Daoy (cell line): ENCODE measurements at places on chromosomes 16 and 17. TPM values are rescaled to one million over a fixed set of nuclear protein-coding genes. Genes with fewer than 3 reads are reported as not detected.

DNA sequence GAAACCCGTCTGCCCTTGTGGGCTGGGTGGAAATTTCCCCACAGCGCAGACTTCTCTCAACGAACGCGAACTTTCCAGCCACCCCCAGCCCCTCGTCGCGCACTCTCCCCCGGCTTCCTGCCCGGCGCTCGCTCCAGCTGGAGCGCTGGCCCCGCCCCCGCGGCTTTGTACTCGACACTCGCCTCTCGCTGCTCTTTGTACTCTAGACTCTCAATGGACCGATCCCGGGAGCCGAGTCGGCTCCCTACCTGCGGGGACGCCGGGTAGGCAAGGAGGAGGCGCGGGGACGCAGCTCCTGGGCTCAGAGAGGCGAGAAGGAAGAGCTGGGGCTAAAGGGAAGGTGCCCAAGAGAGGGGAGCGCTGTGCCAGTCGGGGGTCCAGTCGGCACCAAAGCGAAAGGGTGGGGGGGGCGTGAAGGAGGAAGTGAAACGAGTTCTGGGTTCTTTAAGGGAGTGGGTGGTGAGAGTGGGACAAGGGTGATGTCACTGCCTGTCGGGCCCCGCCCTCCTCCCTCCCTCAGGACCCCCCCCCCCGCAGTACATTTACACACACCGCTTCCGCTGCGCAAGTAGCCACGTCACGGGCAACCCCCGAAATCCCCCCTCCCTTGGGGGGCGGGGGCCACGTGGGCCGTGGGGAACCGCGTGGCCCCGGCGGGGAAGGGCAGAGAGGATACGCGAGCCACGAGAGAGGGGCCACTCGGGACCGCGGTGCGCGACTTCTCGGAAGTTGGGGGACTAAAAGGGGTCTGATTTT is 9.7 kb downstream of the KDM6B start:
- peak; percentile 86 for DNase-seq

- DNase-seq: no peak
Measured at GRCh38 chr17:64460955-64461354, 12.0 kb downstream of the MILR1 start.

GRCh38 chr17:41718287-41718645 is 6.1 kb downstream of the GAST start:
- DNase-seq: no peak

GRCh38 chr17:55722742-55723487 is at the start of gene TMEM100:
Gene TMEM100 (minus strand): TSS chr17:55722864. CDS start chr17:55721070, 1,794 bp downstream.
- DNase-seq: peak; percentile 19

GRCh38 chr17:30547778-30548573 is 70.8 kb downstream of the GOSR1 start:
- DNase-seq: no peak

DNA sequence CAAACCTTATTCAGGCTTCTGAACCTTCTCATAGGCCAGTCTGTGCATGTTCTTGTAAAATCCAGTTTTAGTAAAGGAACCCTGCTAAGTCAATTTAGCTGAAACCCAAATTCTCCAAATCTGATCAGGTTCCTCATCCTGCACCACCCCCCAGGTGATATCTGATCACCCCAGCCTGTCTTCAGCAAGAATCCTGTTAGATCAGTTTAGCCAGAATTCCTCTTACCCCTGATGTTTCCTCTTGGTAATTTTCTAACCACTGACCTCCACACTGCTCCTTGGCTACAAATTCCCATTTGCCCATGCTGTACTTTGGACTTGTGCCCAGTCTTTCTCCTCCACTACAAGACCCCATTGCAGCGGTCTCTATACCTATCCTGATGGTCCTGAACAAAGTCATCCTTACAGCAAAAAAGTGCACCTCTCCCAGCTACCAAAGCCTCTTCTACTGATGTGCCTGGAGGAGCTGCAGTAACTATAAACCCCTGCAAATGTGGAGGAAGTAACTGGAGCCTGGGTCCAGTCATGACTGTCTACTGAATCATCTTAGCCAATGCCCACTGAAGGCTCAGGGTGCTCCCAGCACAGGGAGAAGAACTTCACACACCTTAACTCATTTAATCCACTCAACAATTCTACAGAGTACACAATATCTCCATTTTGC is 23.8 kb downstream of the TEX14 start:
- DNase-seq: peak; percentile 26

GRCh38 chr16:81371106-81371505 is 56.3 kb downstream of the GAN start:
- DNase-seq: no peak

DNA sequence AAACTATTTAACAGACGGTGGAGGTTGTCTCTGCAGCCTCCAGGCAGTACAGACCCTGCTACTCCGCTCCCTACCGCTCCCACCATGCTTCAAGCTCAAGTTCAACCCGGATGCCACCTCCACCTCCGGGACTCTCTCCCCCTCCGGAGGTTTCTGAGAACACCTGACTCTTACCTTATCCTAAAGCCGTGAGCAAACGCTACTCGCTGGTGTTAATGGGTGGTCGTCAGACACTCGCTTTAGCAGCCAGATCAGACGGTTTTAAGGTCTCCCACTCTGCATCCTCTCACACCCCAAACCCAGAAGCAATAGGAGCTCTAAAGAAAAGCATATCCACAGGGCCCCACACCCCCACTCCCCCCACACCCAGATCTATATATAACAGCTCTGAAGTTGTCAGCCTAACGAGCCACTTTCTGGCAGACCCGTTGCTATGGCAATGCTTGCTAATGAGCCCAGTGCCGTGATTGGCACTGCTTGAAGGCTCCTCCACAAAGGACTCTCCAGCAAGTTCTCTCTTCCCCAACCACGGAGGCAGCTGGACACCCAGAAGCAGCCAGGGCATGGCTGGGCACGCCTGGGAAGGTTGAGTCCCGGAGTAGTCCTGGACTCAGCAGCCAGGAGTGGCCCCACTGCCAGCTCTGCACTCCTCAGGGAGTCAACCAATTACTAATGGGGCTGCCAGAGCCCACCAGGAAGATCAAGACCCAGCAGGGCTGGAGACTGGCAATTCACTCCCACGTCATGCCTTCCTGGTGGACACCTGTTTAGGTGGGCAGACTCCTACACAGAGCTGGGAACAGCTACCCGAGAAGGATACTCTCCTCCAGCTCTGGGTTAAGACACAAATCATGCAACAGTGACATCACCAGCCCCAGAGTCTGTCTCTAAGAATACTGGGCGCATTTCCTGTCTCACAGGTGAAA is 121.2 kb upstream of the RCVRN start:
- DNase-seq: no peak

DNA sequence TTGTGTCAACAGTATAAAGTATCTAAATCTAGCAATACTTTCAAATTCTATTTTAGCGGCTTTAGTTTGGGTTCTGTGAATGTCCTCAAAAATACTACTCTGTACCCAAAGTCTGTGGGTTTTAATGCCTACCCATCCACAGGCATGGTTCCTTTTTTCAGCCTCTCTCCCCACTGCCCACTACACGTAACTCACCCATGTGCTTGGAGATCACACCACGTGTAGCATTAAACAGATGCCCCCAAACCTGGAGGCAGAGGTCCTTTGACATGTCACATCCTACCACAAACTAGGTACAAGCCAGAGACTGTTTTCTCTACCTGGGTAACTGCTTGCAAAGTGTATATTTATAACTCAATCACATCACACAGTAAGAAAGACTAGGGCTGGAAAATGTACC is 5.4 kb downstream of the DYNC1LI2 start:
- DNase-seq: no peak

GRCh38 chr17:41061964-41062363 is 2.0 kb upstream of the KRTAP2-3 start:
- peak; percentile 47 for DNase-seq

DNA sequence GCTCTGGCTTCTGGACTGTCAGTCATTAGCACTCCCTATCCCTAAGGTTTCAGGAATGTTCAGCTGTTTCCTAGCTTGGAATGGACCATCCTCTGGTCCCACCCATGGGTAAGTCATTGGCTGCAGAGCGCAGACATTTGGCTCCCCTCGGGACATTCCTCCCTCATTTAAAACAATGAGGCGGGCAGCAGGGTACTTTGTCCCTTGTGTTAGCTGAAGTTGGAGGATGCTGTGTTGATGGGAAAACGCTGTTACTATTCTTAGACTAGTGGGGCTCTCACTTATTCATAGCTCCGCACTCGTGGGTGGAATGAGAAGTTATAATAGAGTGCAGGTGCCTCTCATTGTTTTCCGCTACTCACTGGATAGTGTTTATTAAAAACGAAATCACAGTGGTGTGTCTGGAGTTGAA is 673.8 kb downstream of the WWOX start:
- DNase-seq: no peak

- DNase-seq: peak; percentile 32
Measured at GRCh38 chr17:30344283-30345088, 10.6 kb upstream of the TMIGD1 start.

GRCh38 chr17:18896146-18896545 is 38.2 kb downstream of the PRPSAP2 start:
- no peak for DNase-seq

DNA sequence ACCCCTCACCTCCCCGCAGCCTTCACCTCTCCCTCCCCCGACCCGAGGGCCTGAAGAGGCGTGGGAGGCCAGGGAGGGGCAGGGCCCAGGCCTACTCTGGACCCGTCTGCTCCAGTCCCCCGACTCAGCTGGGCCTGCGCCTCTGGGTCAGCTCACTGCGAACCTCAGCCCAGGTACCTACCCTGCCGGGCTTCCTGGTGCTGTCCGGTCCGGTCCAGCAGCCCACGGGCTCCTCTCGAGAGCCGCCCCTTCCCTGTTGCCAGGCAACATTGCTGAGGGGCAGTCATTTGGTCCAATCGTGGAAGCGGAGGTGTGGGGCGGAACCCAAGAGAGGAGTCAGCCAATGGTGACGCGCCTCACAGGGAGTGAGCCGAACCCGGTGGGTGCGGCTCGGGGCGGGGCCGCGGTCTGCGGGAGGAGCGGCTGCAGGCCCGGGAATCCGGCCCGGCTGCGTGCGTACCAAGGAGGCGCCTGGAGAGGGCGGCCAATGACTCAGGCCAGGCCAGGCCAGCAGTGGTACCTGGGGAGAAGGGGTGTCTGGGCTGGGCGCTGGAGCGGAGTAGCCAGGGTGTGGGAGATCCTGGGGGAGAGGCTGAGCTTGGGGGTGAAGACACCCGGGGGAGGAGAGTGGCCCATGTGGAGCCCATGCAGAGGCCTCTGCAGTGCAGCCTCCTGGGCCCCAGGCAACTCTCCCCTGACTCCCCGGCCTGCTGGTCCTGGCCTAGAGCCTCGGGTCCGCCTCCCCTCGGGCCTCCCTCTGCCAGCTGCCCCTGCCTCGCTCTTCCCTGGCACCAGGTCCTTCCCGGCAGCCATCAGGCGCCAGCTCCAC is at the start of gene MEAK7:
MEAK7 (minus strand) TSS at position 240 of the 829 bp plus-strand sequence. CDS start 6,573 bp downstream, outside the sequence.
- DNase-seq: peak; percentile 99

- DNase-seq: no peak
Measured at GRCh38 chr17:61130330-61130729, 269.3 kb upstream of the TBX2 start.

DNA sequence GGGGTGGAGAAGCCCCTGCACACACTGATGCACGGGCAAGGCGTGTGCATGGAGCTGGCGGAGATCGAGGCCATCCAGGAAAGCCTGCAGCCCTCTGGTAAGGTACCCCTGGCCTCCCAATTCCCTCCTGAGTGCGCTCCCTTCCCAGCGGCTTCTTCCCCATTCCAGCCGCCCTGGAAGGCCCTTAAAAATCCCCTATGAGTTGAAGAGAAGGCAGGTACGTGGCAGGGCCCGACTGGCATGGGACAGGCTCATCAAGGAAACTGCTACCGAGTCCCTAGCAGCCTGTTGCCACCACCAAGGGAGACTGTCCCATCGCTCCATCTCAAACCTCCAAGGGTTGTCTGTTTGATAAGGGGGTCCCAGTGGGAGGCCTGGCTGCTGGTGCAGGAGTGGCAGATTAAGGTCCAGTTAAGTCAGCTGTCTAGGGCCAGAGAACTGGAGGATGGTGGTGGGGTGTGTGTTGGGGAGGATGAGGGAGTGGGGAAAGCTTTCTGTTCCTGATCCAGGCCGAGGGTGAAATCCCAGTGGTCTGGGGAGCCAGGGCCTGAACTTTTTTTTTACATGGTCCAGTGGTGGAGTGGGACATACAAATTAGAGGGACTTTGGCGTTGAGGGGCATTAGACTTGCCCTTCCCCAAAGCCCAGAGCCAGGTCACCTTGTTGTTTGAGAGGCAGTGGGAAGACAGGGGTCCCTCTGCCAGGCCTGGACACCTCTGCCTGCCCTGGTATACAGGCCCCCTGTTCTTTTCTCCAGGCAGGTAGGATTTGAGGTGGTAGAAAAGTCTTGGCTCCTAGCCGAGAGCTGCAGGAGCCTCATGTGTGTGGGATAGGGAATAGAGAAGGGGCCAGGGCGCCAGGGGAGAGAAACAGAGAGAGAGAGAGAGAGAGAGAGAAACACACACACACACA is 994 bp downstream of the IGFBP4 start:
- DNase-seq: no peak

DNA sequence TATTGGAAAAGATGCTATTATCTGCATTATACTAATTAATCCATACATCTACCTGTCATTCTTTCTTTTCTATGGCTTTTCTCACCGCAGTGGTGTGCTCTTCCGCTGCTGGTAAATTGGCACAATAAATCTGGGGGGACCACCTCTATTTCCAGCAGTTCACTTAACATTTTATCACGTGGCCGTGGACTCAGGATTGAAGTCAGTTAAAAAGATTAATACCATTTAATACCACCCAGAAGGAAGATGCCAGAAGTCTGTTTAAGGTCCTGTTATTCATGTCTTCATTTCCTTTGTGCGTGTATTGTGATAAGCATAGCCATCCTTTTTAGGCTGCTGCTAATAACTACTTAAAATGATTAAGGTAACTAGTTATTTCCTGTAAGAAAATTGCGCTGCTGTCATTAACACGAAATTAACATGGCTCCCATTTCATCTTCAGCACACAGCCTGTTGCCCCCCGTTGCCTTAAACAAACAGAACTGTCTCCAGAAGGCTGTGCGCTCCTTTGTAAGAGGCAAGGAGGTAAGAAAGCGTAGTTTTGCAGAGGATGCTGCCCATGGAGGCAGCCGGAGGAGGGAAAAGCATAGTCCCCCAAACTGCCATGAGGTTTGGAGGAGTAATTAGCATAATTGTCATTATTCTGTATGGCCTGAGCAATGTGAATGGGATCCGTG is 414.4 kb downstream of the UTP18 start:
- no peak for DNase-seq

- no peak for DNase-seq
Measured at GRCh38 chr17:41258406-41258805, 3.2 kb downstream of the KRTAP9-9 start.

- no peak for DNase-seq
Measured at GRCh38 chr16:17053536-17054160, 417.1 kb downstream of the XYLT1 start.

- DNase-seq: peak; percentile 70
Measured at GRCh38 chr17:80942423-80943345, 49.0 kb upstream of the CHMP6 start.

RNF151 gene
- total RNA-seq: not detected in 2 replicates

FAM20A gene
- total RNA-seq: not detected in 2 replicates

HSD3B7 gene
- 1.8 and 3.8 TPM in 2 replicates for total RNA-seq

ZNF287 gene
- 6.6 and 8.3 TPM in 2 replicates for total RNA-seq

CACNG5 gene
- not detected in 2 replicates for total RNA-seq

PRSS22 gene
- total RNA-seq: 0.11 TPM in 1 of 2 replicates, not detected in the other

ADAT1 gene
- 65.3 and 72.7 TPM in 2 replicates for total RNA-seq

SLC5A10 gene
- 0.06 TPM in 1 of 2 replicates, not detected in the other for total RNA-seq

SLC35G6 gene
- 0.06 TPM in 1 of 2 replicates, not detected in the other for total RNA-seq

KRT39 gene
- total RNA-seq: not detected in 2 replicates

CD300C gene
- total RNA-seq: 1.2 TPM in 1 of 2 replicates, not detected in the other

SLC16A11 gene
- not detected in 2 replicates for total RNA-seq
